ENCODE measurements at places on chromosomes 7 and 10. TPM values are rescaled to one million over a fixed set of nuclear protein-coding genes. Genes with fewer than 3 reads are reported as not detected.
A peak's percentile ranks its signal among the peaks of the same experiment; 100 is the strongest.

FOXP2 gene
- not detected for total RNA-seq

GPR15LG gene
- total RNA-seq, result not detected

CNTNAP2 gene
- not detected for total RNA-seq

WASL gene
- total RNA-seq, result 45.6 TPM

PDK4 gene
- total RNA-seq, result not detected

ZSCAN21 gene
- total RNA-seq, result 15.2 TPM

TMEM26 gene
- total RNA-seq, result not detected

DGKB gene
- total RNA-seq, result not detected

SEC31B gene
- total RNA-seq, result 6.3 TPM

TRIM73 gene
- 2.9 TPM for total RNA-seq

VAX1 gene
- total RNA-seq, result not detected

FAM25A gene
- not detected for total RNA-seq

TAS2R39 gene
- total RNA-seq, result not detected

SND1 gene
- total RNA-seq, result 234 TPM

TEX47 gene
- not detected for total RNA-seq

CDNF gene
- 0.83 TPM for total RNA-seq

DNA sequence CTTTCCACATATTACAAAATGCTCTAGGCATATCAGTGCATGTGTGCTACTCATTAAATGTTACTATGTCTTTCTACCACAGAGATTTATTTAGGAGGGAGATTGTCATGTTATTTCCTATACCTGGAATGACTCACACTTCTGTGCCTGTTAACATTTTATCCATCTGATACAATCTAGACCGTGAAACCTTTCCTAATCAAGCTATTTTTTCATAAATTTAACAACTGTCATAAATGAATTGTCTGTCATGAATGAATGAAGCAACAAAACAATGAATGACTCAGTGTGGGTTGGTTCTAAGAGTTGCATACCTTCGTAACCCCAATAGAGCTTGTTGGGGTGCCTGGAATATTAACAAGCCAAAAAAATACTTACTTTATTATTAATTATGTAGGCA lies 554.3 kb downstream of the GRM8 start:
- DNase-seq, result peak; percentile 82

- no peak for DNase-seq
Observed at GRCh38 chr10:102714621-102715455, at the start of gene SFXN2. SFXN2 (plus strand) TSS chr10:102714636; CDS start chr10:102726637, 12,001 bp downstream.

- no peak for DNase-seq
Observed at GRCh38 chr7:71424166-71425035, 292.5 kb downstream of the GALNT17 start.

- DNase-seq, result peak; percentile 78
Observed at GRCh38 chr10:89391907-89392756, at the start of gene IFIT1. IFIT1 (plus strand) TSS chr10:89392623; CDS start chr10:89392713, 90 bp downstream.

GRCh38 chr10:99709480-99710229 lies 22.3 kb downstream of the COX15 start:
- DNase-seq, result peak; percentile 55

DNA sequence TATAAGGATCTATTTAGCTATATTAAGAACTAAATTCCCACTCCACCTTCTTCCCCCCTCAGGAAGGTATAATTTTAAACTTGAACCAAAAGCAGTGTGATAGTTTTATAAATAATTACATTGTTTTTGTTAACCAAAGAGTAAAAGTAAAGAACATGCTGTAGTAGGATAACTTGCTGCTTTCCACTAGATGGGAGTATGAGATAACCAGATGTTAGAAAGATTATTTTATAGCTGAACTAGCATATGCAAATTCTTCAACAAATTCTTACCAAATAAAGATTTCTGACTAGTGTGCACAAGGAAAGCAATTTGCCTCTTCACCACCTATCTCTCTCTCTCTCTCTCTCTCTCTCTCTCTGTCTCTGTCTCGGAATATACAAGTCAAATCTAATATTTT lies 31.8 kb downstream of the TES start:
- DNase-seq, result no peak

DNA sequence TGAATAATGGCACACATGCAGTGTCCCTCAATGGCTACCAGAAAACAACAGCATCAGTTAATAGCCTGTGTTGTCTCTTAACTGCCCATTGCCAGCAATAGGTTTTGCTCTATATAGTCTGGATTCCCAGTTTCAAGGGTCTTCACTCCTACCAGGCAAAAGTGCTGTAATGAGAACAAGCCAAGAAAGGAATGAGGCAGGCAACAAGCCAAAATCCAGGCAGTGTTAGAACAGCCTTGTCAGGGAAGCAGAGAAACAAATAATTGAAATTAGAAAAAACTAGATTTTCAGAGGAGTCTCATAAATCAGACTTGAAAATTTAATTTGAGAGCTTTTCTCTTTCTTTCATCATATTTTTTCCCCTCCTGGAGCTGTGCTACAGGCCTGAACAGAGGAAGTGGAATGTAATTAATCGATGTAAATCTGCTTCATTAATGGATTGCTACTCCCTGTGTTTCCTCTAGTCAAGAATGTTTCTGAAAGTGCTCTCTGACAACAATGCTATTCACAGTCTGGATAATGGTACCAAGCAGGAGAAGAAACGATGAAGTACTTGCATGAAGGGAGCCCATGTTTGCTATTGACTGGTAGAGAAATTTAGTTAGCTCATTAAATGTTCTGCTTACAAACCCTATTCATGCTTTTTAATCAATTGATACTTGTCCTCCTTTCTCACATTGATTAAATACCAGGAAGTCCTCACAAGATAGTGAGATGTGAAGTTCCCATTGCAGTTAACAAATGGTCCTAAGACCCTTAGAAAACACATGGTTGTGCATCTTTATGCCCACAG lies 202.0 kb upstream of the LRRTM3 start:
- no peak for DNase-seq

DNA sequence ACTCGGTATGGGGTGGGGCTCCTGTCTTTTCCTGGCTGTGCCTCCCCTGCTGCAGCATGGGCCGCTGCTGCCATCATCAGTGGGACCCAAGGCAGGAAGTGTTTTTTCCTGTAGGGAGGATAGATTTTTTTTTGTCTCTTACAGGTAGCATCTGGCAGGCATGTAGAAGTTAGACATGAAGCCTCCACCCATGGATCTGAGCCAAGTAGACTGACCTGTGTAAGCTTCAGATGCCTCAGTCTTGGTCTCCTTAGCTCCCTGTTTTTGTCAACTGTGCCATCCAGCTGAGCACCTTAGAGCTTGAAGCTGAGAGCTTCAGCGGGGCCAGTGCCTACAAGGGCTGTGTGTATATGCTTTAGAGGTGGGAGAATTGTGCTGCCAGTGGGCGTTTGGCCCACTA lies 93.5 kb downstream of the AUTS2 start:
- DNase-seq, result no peak

GRCh38 chr7:75575488-75576121 lies 83.5 kb downstream of the SPDYE5 start:
- no peak for DNase-seq

GRCh38 chr7:133561396-133561795 lies 308.5 kb downstream of the EXOC4 start:
- no peak for DNase-seq

- DNase-seq, result peak; percentile 77
Observed at GRCh38 chr7:100088621-100089457, at the start of gene COPS6. COPS6 (plus strand) TSS chr7:100088969; CDS start chr7:100088991, 22 bp downstream.

DNA sequence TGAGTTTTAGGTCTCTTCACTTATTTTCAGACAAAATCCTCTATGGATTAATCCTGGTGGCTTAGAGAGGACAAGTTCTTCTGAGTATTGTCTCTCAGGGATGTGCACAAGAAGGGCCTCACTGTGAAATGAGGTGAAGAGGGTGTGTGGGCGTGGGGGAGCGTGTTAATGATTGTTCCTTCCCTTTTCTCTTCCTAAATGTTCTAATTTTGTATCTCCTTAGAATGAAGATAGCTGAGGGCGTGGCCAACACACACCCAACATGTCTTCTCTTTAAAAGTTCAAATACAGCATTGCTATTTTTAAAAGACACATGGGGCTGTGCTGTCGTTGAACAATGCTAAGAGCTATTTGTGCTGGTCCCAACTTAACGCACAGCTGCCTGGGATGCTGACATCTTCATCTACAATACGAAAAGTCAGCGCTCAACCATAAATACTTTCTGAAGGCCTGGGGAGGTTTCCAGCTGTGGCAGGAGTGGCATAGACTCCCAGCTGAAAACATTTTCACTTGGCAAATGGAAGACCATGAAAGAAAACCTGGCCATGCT lies 135.9 kb downstream of the JCAD start:
- DNase-seq, result no peak

DNA sequence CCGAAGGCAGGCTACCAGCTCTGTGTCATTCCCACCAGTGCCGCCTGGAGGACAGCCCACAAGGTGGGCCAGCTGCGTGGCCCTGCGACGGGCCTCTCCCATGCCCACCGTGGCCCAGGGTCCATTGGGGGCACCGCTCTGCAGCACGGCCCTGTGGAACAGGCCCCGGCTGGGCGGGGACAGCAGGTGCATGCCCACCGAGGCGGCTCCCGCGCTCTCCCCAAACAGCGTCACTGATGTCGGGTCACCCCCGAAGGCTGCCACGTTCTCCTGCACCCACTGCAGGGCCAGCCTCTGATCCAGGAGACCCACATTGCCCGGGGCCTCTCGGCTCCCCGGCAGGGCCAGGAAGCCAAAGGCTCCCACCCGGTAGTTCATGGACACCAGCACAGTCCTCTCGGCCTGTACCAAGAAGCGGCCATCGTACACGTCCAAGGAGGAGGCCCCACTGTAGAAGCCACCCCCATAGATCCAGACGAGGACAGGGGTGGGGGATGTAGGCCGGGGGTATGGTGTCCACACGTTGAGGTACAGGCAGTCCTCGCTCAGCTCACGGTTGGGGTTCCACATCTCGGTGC lies 2.3 kb downstream of the ACHE start:
- DNase-seq, result no peak

DNA sequence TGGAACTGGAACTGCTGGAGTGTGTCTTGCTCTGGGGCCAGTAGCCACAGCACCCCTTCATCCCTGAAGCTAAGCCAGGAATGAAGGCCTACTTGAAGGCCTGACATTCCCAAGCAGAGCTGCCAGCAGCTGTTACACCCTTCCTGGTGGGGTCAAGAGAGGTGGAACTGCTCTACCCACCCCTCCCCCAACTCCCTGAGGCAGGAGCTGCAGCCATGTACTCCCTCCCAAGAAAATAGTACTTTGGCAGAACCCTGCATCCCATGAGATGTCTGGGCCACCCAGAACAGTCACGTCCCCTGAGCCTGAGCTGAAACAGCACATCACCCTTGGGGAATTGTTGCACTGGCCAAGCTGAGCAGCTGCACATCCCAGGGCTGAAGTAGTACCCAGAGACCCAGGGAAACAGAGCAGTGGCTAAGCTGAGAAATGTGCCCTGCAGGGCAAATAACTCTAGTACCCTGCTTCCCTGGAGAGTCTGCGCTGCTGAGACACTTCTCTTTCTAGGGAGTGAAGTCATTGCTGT lies 63.4 kb upstream of the PLA2G12B start:
- DNase-seq, result no peak

- DNase-seq, result peak; percentile 21
Observed at GRCh38 chr7:131459256-131459655, 97.2 kb downstream of the PODXL start.

- no peak for DNase-seq
Observed at GRCh38 chr7:3056234-3057065, 12.8 kb upstream of the CARD11 start.

DNA sequence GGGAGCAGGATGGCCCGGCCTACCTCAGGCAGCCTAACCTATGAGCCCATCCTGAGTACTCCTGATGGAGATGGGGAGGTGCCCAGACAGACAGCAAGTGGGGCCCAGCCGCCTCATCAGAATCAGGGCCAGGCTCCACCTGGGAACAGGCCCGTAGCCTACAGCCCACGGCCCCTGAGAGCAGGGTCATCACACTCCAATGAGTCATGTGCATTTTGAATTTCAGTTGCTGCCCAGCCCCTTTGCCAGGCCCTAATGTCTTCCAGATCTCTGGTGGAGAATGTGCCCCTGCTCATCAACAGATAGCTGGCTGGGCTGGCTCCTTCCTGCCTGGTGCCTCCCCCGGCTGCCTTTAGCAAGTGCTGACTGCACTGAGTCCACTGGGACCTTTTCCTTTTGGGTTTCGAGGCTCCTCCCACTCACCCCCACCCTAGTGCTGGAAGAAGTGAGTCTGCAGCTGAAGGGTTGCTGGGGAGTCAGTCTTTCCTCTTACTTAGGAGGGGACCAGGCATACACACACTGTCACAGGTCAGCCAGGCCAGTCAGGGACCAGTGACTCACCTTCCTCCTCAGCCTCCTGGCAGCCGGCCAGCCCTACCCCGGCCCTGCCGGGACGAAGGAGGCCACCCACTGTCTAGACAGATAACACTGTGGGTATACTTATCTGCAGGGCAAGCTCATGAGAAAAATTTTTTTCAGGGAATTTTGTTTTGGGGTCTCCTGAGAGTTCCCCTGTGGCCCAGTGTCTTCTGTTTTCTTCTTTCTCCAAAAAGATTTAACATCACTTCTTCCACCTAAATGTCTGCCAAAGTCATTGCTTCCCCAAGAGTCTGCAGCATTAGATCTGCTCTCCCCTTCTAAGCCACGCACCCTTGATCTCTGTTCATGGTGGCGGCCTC lies 9.1 kb upstream of the ASIC3 start:
- DNase-seq, result peak; percentile 73

GRCh38 chr7:80277434-80278427 lies 143.1 kb downstream of the GNAI1 start:
- DNase-seq, result peak; percentile 77

GRCh38 chr7:81484261-81484660 lies 285.6 kb downstream of the HGF start:
- peak; percentile 16 for DNase-seq

Data from mammary epithelial cell (primary cell).